ENCODE measurements at places on chromosomes 6 and 20.

GRCh38 chr6:36392621-36393020 lies 5.2 kb upstream of the ETV7 start:
- peaks cover 54% of the 10 kb centered on the region for H3K27me3 ChIP-seq
- H3K4me3 ChIP-seq: no peak overlapping the region
- no peak overlapping the region for H3K27ac ChIP-seq
- peaks cover 7% of the 10 kb centered on the region for H3K4me1 ChIP-seq
- no peak for DNase-seq

DNA sequence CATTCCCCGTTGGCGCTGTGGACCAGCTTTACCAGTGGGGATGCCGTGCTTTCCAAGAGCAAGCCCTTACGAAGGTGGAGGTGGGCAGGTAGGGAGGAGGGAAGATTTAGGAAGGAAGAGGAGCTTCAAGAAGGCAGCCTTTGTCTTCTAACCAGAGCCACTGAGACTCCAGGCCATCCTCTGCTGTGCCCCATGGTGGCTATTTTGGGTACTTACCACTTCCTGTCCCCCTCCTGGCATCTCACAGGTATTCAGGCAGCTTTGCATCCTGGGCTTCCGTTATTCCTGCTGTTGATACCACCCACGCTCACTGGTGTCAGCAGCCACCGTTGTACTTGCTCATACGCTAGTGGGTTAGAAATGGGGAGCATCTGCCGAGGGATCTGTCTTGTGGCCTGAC lies 22.9 kb downstream of the ERMARD start:
- H3K4me3 ChIP-seq: no peak overlapping the region
- H3K36me3 ChIP-seq: peaks cover 38% of the 10 kb centered on the region

DNA sequence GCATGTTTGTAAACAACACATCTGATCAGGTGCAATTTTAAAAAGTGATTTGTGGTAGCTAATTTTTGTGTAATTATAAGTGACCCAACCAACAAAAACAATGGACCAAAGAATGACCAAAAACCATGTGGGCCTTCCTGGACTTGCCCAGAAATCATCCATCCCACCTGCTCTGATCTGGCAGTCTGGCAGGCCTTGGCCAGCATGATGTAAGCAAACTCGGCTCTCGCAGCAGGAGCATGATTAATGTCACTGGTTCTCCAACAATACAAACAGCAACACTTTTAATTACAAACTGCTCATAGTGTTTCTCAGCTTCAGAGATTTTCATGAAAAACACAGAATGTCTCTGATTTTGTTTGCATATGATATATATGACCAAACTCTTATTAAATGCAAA lies 16.1 kb downstream of the TP53INP2 start:
- H3K36me3 ChIP-seq: peaks cover 32% of the 10 kb centered on the region
- no peak overlapping the region for H3K27ac ChIP-seq
- no peak for DNase-seq
- H3K4me3 ChIP-seq: no peak overlapping the region
- no peaks in the 10 kb centered on the region for H3K27me3 ChIP-seq
- H3K4me1 ChIP-seq: peaks cover 17% of the 10 kb centered on the region

GRCh38 chr6:166952121-166952520 lies 4.2 kb downstream of the RNASET2 start:
- H3K4me1 ChIP-seq: peaks cover 54% of the 10 kb centered on the region
- H3K27me3 ChIP-seq: no peaks in the 10 kb centered on the region
- H3K4me3 ChIP-seq: peak overlapping the region; percentile 56
- DNase-seq: no peak
- H3K36me3 ChIP-seq: peaks cover 41% of the 10 kb centered on the region
- H3K27ac ChIP-seq: peak overlapping the region; percentile 86

- no peak for DNase-seq
- H3K36me3 ChIP-seq: no peaks in the 10 kb centered on the region
- H3K4me1 ChIP-seq: peaks cover 2% of the 10 kb centered on the region
- no peak overlapping the region for H3K27ac ChIP-seq
- H3K4me3 ChIP-seq: no peak overlapping the region
These were observed 15.7 kb upstream of the BHLHE23 start for GRCh38 chr20:63022501-63022900.

DNA sequence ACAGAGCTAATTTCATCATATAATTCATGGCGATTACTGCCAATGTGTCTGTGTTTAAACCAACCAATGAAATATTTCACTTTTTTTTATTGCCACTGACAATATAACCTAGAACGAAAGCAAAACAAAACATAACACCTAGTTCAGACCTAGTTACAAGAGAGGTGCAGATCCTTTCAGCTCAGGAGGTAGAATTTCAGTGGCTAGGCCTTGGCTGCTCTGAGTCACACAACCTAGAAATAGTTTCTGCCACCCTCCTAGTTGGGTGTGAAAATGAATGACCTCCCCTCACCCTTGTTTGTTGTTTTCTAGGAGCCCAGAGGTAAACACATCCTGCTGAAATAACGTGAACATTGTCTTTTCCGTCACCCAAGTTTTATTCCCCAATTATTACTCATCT lies 356.3 kb downstream of the HTR1B start:
- H3K36me3 ChIP-seq: no peaks in the 10 kb centered on the region
- H3K27ac ChIP-seq: no peak overlapping the region
- no peak overlapping the region for H3K4me3 ChIP-seq
- no peak for DNase-seq
- no peaks in the 10 kb centered on the region for H3K27me3 ChIP-seq

DNA sequence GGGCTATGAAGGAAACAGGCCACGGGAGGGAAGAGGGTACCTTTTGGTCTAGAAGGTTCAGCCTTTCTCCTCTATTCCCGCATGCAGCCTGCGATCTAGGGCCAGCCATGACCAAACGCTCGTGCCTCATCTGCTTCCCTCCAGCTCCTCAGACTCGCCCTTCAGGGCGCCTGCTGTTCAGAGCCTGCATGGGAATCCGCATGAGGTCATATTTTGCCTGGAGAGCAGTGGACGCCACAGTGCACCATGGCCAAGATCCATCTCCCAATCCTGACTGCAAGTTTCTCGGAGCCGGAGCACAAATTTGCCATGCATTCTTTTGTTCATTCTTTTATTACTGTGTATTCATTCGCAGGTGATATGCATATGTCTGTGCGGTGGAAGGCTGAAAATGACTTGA lies 608.1 kb downstream of the QKI start:
- H3K27ac ChIP-seq: no peak overlapping the region
- no peak overlapping the region for H3K4me3 ChIP-seq
- H3K36me3 ChIP-seq: no peaks in the 10 kb centered on the region

- no peaks in the 10 kb centered on the region for H3K27me3 ChIP-seq
- H3K27ac ChIP-seq: no peak overlapping the region
- H3K4me1 ChIP-seq: no peaks in the 10 kb centered on the region
- no peak for DNase-seq
- no peak overlapping the region for H3K4me3 ChIP-seq
These were observed 95.3 kb upstream of the C6orf118 start for GRCh38 chr6:165404697-165405096.

DNA sequence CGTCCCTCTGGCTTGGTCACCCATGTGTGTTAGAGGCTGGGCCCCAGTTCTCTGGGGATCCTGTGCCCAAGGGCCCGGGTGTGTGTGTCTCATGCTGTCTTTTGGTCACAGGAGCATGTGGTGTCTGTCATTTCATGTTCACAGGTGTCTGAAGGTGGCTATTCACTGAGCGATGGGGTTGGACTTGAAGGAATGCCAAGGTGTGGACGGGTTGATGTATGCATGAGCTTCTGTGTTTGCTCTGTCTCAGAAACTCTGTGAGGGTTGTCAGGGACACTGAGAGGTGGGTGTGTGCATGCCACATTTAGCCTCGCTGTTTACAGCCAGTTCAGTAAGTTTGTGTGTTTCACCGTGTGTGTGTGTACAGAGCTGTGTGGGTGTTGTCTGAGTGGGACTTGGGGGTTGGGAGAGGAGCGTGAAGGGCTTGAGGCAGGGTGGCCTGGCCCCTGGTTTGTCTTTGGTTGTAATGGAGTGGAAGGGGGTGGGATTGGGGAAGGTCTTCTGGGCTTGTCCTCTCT lies 1.2 kb downstream of the DDR1 start:
- H3K27me3 ChIP-seq: peaks cover 4% of the 10 kb centered on the region
- H3K4me1 ChIP-seq: peaks cover 27% of the 10 kb centered on the region
- no peaks in the 10 kb centered on the region for H3K36me3 ChIP-seq
- peak overlapping the region; percentile 77 for H3K4me3 ChIP-seq

DNA sequence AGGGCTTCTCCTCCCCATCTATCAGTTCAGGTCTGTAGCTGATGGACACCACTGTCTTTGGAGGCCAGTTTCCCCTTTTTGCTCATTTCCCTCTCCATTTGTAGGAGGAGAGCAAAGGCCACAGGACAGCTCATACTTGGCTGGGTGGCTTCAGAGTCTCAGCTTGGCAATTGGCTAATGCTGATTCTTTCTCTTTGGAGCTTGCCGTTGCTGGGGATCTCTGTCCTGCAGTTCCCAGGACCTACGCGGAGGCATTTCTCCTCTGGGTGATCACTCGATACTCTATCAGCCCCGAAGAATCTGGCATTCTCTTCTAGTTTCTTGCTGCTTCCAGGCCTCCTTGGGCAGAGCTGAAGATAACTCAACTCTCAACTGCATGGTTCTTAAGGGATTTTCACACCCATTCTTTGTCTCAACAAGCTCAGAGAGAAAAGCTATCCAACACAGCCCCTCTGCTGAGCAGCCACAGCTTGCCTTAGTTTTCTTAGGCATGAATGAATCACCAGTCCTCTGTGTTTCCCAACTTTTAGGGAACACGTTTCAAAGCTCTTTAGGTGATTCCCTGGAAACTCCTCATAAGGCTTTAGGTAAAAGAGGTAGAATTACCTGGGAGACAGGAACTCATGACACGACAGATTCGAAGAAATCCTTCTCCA lies 19.2 kb upstream of the SSR1 start:
- H3K4me1 ChIP-seq: peaks cover 1% of the 10 kb centered on the region
- no peak overlapping the region for H3K4me3 ChIP-seq
- no peak for DNase-seq
- peaks cover 19% of the 10 kb centered on the region for H3K27me3 ChIP-seq
- H3K27ac ChIP-seq: no peak overlapping the region
- H3K36me3 ChIP-seq: no peaks in the 10 kb centered on the region

- DNase-seq: no peak
- H3K4me3 ChIP-seq: no peak overlapping the region
- peaks cover 3% of the 10 kb centered on the region for H3K36me3 ChIP-seq
- H3K4me1 ChIP-seq: peaks cover 11% of the 10 kb centered on the region
- peaks cover 29% of the 10 kb centered on the region for H3K27me3 ChIP-seq
These were observed 232.8 kb downstream of the MYLK4 start for GRCh38 chr6:2517855-2518473.

DNA sequence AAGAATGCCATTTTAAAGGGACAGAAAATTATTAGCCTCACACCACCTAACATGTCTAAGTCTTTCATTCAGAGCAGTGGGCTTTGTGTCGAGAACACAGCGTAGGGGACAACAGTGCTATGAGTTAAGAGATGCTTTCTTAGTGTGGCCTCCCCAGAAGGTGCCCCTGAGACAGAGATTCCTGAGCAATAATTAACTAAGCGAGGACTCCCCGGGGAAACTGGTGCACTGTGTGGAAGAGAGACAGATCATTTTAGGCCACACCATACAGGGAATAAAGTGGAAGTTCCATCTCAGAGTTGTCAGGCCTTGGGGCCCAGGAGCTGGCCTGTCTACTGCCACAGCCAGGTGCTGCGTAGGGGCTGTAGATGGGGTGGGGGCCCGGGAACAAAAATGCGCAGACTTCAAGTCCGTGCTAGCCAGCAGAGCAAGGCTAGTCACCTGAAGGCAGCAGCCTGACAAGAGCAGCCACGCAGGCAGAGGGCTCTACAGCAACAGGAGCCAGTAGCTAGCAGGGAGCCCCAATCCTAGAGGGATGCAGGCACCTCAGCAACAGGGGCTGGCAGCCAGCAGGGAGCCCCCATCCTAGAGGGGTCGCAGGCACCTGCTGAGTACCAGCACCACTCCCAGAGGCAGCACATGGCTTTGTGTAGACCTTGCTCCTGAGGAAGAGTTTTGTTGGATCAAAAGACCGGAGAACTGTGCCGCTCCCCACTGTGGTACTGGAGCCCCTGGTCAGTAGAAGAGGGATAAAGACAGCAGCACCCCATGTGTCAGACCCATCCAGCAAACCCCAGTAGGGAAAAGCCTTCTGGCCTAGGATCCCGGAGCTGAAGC lies 63.0 kb upstream of the NXT1 start:
- no peak for DNase-seq
- H3K36me3 ChIP-seq: no peaks in the 10 kb centered on the region
- no peaks in the 10 kb centered on the region for H3K4me1 ChIP-seq

Data from activated T-helper 2 cell treated with anti-CD3 and anti-CD28 coated beads, Interferon-gamma antibody, Interleukin-2, Interleukin-4, amounts not matched to agents 10 μg/mL and 5 μg/mL and 100 μg/mL, durations not matched to agents 14 hours and 24 hours and 36 hours (primary cell).